RPMI7951 (cell line): ENCODE measurements at places on chromosomes 4 and X. TPM values are rescaled to one million over a fixed set of nuclear protein-coding genes. Genes with fewer than 3 reads are reported as not detected.

IGSF1 gene
- 0.39 and 0.84 TPM in 2 replicates for total RNA-seq

SEC24B gene
- total RNA-seq: 15.4 and 21.1 TPM in 2 replicates

ADAM29 gene
- not detected in 2 replicates for total RNA-seq

ADH1B gene
- not detected in 2 replicates for total RNA-seq

GYPE gene
- total RNA-seq: not detected in 2 replicates

RBMX2 gene
- 19.5 and 19.7 TPM in 2 replicates for total RNA-seq

FHIP1A gene
- total RNA-seq: 0.20 and 0.36 TPM in 2 replicates

DGKQ gene
- 1.6 TPM in 2 replicates for total RNA-seq

GRCh38 chr4:83489711-83490326, 4.9 kb upstream of the ABRAXAS1 start:
- DNase-seq: no peak

DNA sequence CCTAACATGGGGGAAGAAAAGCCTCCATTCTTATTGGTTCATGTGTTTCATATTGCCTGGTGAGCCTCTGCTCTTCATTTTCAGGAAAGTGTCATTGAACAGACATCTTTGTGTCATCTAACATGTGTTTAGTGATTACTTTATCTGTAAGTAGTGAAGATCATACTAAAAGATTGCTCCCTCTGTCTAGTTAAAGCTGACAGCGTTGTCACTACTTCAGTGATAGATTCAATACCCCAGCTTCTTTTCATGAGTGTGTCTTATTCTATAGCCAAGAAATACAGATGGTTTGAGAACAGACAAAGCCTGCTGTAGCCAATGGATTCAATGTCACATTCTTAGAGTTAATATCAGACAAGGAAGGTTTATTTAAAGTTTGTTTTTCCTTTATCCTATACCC, 85.1 kb downstream of the NKX6-1 start:
- no peak for DNase-seq

- DNase-seq: no peak
These were observed 14.3 kb downstream of the HNRNPDL start for GRCh38 chr4:82415922-82416365.

DNA sequence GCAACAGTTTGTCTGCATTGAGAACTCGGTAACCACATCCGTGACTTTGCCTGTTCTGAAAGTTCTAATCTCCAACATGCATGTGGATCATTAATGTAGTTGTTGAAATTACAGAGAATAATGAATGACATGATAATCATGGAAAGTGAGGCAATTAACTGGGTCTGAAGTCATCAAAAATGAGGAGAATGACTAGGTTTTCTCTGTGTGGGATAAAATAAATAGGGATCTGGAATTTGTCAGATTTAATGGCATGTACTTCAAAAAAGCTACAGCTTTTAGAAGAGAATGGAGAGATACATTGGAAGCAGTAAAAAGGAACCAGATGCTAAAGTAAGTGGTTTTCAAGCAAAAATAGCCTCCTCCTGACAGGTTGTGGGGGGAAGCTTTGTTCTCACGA, 59.3 kb downstream of the AFM start:
- no peak for DNase-seq

GRCh38 chrX:95382799-95383198, 1301.8 kb upstream of the DIAPH2 start:
- DNase-seq: no peak

DNA sequence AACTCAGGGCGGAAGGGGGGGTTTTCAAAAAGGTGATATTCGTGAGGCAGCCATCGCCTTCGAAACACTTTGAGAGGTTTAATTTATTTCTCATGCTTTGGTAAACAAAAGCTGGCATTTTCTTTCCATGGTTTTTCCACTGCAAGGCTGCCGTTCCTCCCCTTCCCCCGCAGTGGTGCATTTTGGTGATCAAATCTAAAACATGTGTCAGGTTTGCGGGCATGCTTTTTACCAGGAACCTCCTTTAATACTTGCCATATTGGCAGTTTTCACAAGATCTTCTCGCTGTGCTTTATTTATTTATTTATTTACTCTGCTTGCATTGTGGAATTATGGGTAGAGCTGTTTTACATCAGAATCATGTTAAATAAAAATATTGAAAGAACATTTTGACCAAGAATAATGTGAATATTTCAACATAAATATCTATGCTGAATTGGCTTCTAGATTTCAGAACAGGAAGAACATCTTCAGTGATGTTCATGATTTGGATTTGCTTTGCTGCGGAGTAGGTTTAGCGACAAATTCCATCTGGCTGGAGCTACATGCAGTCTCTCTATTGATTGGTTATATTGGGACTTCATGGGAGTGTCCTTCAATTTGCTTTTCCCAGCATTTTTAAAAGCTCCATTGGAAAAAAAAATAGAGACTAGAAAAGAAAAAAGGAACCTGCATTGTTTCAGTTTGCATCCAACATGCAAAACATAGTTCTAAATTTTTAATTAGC, 54.4 kb downstream of the STOX2 start:
- no peak for DNase-seq

DNA sequence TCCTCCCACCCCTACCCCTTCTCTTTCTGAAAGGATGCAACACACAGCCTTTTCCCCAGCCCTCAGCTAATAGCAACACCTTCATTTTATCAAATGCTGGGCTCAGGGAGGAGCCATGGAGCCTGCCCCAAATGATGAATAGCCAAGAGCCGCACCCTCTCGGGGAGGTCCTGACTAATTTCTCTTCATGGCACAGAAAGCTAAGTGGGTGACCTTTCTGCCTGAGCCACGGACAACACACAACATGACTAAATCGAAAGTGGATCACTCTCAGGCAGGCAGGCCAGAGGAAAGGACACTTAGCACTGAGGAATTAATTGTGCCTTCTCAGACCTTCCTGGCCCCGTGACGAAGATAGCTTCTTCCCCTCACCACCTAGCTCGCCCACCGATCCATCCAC, 165.1 kb upstream of the RAI2 start:
- DNase-seq: peak; percentile 35

- DNase-seq: no peak
These were observed 30.9 kb upstream of the DDX3X start for GRCh38 chrX:41303013-41303412.

- DNase-seq: peak; percentile 82
These were observed 35.9 kb downstream of the ETDC start for GRCh38 chrX:135345107-135345589.

GRCh38 chr4:72468904-72469502, 100.0 kb downstream of the ADAMTS3 start:
- peak; percentile 5 for DNase-seq

- peak; percentile 44 for DNase-seq
These were observed 39.8 kb upstream of the S100G start for GRCh38 chrX:16610121-16610621.

DNA sequence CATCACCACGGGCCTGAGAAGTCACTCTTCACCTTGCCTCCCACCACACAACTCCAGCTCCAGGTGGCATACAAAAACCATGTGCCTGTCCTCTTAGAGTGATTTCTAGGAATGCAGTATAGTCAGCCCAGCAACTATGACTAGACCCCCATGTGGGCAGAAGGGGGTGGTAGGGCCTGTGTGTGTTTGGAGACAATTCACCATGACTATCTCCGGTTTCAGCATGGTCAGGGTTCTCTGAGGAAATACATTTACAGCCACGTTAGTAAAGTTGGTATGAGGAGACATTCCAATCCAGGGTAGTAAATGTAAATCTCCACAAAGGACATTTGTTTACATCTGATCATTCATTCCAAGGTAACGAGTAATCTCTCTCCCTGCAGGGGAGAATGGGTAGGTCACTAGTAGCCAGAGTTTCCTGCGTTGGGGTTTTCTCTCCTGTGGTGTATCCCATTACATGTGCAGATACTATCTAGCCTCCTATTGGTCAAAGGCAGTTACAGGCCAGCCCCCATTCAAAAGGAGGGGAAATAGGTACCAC, 4.2 kb upstream of the MTMR1 start:
- peak; percentile 88 for DNase-seq

GRCh38 chrX:106177106-106177981, 9.2 kb downstream of the PWWP3B start:
- DNase-seq: peak; percentile 3
